ENCODE measurements at places on chromosomes 7 and 10.

- DNase-seq = peak; percentile 79
Observed at GRCh38 chr10:84264611-84265141, 19.8 kb downstream of the RGR start.

GRCh38 chr10:49166484-49167400 is 21.4 kb downstream of the TMEM273 start:
- DNase-seq = no peak

GRCh38 chr10:110471566-110472139 is 26.1 kb upstream of the DUSP5 start:
- DNase-seq = no peak

DNA sequence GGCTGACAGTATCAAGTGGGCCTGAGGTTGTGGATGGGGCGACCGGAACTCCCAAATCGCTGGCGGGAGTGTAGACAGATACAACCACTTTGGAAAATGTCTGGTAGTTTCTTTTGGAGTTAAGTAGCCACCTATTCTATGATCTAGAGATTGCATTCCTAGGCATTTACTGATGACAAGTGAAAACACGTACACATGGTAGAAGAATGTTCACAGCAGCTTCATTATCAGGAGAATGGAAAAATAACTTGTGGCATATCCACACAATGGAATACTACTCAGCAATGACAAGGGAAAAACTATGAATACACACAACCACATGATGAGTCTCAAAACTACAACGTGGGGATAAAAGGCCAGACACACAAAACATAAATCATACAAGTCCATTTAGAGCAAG is 146.0 kb downstream of the MYOF start:
- DNase-seq = no peak

- DNase-seq = no peak
Observed at GRCh38 chr10:86659721-86660453, 5.5 kb downstream of the OPN4 start.

- DNase-seq = no peak
Observed at GRCh38 chr7:110148054-110148453, 942.9 kb upstream of the LRRN3 start.

- DNase-seq = no peak
Observed at GRCh38 chr10:132859084-132859855, 73.3 kb upstream of the NKX6-2 start.

GRCh38 chr7:23765943-23766342 is 55.9 kb downstream of the STK31 start:
- no peak for DNase-seq

- peak; percentile 48 for DNase-seq
Observed at GRCh38 chr10:122567056-122567660, 6.6 kb downstream of the DMBT1 start.

DNA sequence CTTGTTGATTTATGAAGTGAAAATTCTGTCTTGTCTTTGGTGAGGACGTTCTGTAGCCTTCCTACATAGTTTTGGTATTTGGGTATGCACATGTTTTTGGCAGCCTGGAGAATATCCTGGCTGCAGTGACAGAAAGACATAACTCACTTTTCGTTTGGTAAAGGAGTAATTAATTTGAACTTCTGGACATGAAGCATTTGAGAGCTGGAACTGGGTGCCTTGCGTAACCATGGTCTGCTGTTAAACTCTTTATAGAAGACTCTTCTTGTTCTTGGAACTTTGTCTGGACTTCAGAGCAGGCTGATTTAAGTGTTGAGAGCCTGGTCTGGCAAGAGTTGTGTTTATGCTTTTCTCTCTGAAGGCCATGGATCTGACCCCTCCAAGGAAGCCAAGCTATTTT is 231.3 kb downstream of the LRMDA start:
- no peak for DNase-seq

GRCh38 chr10:12250181-12250580 is 54.2 kb downstream of the CDC123 start:
- DNase-seq = no peak

DNA sequence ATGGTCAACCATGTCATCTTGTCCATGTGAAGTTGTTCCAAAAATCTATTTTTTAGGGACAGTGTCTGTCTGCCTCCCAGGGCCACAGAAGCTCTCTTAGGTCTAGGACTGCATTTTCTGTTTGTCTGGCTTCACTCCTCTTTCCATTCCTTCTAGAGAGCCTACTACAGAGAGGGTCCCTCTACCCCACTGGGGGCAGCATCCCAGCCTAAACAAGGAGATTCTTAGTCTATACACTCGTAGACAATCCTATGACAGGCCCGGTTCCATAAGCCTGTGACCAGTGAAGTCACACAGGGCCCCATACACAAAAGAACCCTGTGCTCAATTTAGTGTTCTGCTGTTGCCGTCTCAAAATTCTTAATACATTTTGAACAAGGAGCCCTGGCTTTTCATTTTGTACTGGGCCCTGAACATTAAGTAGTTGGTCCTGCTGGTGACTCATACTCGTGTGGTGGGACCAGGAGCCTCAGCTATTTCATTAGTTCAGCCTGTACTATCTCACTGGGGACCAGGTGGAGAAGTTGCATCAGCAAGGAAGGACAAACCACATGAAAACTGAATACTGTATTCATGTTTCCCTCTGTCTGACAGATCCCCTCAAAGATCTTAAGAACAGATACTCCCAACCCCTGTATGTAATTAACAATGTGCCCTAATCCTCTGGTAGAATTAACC is 23.5 kb upstream of the FAM180A start:
- DNase-seq = no peak

DNA sequence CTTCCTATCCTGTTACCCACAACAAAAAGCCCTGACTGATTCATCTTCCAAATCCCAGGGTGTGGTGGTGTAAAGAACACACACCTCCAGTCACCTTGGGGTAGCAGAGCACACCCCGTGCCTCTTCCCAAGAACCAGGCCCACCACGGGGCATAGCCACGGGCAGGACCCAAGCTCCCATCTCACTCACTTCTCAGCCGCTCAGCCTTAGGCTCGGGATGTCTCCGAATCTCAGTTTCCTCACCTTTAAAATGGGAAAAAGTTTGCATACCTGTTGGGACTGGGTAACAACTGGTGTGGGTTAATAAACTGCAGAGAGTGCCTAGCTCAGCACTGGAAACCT is 139.0 kb downstream of the FGFR2 start:
- DNase-seq = no peak

GRCh38 chr10:130227883-130228282 is 91.7 kb downstream of the GLRX3 start:
- DNase-seq = peak; percentile 12

DNA sequence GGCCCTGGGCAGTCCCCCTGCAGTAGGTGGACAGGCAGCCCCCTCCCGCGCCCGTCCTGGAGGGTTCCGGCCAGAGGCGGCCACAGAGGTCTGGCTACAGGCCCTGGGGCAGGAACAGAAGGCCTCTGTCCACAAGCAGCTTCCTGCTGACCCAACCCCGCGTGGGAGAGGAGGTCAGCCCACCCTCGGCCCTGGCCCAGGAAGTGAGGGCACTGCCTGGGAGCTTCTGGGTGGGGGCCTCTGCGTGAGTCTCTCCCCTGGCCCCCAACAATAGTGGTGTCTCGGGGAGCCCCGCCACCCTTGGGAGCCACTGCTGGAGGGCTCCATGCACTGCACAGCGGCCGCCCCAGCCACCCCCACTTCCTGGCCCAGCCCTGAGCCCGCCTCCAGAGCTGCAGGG is 4.7 kb downstream of the MICALL2 start:
- no peak for DNase-seq

- no peak for DNase-seq
Observed at GRCh38 chr10:32171204-32171603, 115.0 kb upstream of the KIF5B start.

DNA sequence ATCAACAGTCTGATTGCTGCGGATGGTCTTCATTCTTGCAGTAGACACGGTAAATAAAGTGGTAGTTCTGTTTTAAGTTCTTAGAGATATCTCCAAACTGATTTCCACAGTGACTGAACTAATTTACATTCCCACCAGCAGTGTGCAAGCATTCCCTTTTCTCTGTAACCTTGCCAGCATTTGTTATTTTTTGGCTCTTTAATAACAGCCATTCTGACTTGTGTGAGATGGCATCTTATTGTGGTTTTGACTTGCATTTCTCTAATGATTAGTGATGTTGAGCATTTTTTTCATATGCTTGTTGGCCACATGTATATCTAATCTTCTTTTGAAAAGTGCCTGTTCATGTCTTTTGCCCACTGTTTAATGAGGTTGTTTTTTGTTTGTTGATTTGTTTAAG is 30.2 kb upstream of the CXCL12 start:
- DNase-seq = no peak

- no peak for DNase-seq
Observed at GRCh38 chr10:98332623-98333269, 64.8 kb upstream of the LOXL4 start.

- DNase-seq = no peak
Observed at GRCh38 chr7:41992881-41993867, 243.8 kb downstream of the GLI3 start.

- no peak for DNase-seq
Observed at GRCh38 chr7:5679048-5679812, 102.2 kb downstream of the RNF216 start.

- no peak for DNase-seq
Observed at GRCh38 chr10:17665747-17666146, 21.8 kb downstream of the STAM start.

DNA sequence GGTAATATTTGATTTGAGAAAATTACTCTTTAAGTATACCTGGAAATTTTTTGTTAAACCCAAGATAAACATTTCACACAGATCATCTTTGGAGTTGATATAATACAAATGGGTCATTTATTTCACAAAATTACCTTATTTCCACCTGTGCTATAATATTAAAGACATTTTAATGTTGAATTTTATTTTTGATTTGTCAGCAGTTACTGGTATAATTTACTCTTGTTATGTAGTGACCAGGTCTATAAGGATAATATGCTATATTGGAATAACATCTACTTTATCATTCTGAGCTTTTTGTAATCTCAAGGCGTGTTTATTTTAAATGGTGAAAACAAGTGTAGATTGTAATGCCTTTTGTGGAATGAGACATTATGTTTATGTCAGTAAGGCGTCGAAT is 26.6 kb downstream of the PRKAR2B start:
- no peak for DNase-seq

GRCh38 chr7:55484834-55485233 is 87.5 kb downstream of the VOPP1 start:
- no peak for DNase-seq

- DNase-seq = no peak
Observed at GRCh38 chr10:113007821-113008220, 57.8 kb downstream of the TCF7L2 start.

- no peak for DNase-seq
Observed at GRCh38 chr7:2979951-2980350, 63.7 kb downstream of the CARD11 start.

DNA sequence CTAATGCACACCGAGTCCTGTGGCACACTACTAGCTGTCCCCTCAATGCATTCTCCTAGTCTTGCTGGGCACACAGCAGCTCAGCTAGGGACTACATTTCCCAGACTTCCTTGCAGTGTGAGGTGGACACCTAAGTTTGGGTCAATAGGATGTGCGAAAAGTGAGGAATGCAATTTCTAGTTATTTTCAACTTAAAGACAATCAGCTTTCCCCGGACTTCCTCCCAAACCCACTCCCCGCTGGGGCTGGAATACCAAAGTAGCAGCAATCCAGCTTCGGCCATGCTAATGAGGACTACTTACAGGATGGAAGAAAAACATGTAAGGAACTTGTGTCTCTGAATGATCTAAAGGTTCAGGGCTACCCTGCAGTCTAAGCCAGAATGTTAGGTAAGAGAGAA is 286.4 kb upstream of the LRRN3 start:
- no peak for DNase-seq

DNA sequence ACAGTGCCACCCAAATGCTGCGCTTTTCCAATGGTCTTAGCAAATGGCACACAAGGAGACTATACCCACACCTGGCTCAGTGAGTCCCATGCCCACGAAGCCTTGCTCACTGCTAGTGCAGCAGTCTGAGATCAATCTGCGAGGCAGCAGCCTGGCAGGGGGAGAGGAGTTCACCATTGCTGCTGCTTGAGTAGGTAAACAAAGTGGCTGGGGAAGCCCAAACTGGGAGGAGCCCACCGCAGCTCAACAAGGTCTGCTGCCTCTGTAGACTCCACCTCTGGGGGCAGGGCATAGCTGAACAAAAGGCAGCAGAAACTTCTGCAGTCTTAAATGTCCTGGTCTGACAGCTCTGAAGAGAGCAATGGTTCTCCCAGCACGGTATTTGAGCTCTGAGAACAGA is 891.2 kb downstream of the PCDH15 start:
- DNase-seq = no peak

- DNase-seq = no peak
Observed at GRCh38 chr10:14093730-14094484, 236.8 kb downstream of the FRMD4A start.

GRCh38 chr7:114293289-114294012 is 121.2 kb upstream of the FOXP2 start:
- no peak for DNase-seq

GRCh38 chr7:25832929-25833328 is 319.1 kb upstream of the NFE2L3 start:
- DNase-seq = no peak

GRCh38 chr10:101126684-101127628 is 4.1 kb upstream of the TLX1 start:
- no peak for DNase-seq

GRCh38 chr10:118927321-118927720 is 102.2 kb upstream of the NANOS1 start:
- no peak for DNase-seq

DNA sequence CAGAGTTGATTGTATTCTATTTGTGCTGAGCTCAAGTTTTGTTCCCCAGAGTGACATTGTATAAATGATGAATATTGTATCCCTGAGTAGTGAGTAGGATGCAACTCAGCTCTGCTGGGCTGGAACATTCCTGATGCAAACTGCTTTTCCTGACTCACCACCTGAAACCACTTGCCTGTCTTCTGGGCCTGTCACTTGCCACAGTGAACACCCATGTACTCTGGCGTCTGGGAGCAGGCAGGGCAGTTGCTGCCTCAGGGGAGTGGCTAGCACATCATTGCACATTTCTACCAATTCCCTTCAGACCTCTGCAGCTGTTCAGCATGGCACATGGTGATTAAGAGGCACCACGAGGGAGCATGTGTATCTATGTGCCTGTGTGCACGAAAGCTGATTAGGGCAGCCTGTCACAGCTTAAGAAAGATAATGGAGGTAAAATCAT is 157.3 kb downstream of the SND1 start:
- no peak for DNase-seq

DNA sequence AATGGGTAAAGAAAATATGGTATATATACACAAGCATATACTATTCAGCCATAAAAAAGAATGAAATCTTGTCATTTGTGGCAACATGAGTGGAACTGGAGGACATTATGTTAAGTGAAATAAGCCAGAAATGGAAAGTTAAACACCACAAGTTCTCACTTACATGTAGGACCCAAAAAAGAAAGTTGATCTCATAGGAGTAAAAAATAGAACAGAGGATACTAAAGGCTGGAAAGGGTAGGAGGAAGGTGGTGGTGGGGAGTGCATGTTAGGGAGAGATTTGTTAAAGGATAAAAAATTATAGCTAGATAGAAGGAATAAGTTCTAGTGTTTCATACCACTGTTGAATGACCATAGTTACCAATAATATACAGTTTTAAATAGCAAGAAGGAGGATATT is 48.4 kb downstream of the TBC1D12 start:
- DNase-seq = no peak

- no peak for DNase-seq
Observed at GRCh38 chr10:125095228-125095627, 65.1 kb downstream of the CTBP2 start.

Measured in activated CD8-positive, alpha-beta memory T cell treated with anti-CD3 and anti-CD28 coated beads, Interleukin-2, amount 10 ng/mL, durations not matched to agents 7 days and 5 days (primary cell).